ENCODE measurements at places on chromosomes 1 and 21. TPM values are rescaled to one million over a fixed set of nuclear protein-coding genes. Genes with fewer than 3 reads are reported as not detected.

The MNDA gene
- 36.8 TPM for total RNA-seq

The CFAP141 gene
- not detected for total RNA-seq

The SPRR3 gene
- not detected for total RNA-seq

The TMEM81 gene
- total RNA-seq = 1.7 TPM

The RBP7 gene
- not detected for total RNA-seq

The LENEP gene
- total RNA-seq = 0.40 TPM

The VANGL2 gene
- 1.1 TPM for total RNA-seq

The LCE2A gene
- total RNA-seq = not detected

The ST6GALNAC5 gene
- total RNA-seq = not detected

The MORC3 gene
- total RNA-seq = 16.2 TPM
